ENCODE measurements at places on chromosomes 13 and 19. TPM values are rescaled to one million over a fixed set of nuclear protein-coding genes. Genes with fewer than 3 reads are reported as not detected.

DNA sequence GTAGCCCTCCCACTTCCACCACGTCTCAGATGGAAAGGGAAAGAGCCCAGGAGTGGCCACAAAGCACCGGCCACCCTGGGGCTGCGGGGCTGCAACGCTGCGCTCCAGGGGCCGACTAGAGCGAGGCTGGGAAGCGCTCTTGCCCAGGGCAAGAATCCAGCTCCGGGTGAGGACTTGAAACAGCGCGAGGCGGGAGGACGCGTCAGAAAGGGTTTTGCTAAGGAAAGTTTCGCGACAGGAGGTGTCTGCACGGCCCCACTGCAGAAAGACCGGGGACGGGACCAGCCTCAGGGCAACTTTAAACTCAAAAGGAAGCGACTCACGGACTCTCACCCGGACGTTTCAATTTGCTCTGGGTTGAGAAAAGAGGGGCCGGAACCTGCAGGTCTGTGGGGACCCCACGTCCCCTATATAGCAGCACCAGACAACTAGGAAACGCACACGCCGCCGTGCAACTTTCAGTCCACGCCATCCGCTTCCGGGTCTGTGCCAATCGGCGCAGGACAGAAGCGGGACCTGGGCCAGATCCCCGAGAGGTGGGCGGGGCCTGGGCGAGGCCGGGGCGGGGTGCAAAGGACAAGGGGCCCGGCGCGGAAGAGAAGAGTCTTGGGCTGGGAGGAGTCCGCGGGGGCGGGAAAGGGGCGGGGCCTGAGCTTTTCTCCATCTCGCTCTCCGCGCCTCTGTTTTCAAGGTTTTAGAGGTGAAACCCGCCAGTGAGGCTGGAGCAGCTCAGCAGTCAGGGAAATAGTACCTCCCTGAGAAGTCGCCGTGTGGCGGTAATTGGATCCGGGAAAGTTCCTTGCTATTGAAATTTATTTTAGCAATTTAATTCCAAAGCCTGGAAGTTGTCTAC lies at the start of gene ZNF816:
Gene ZNF816, minus strand, starts transcription at position 488 of the 853 bp plus-strand sequence. CDS start 6,792 bp downstream, outside the sequence.
- no peaks in the 10 kb centered on the region for H3K4me1 ChIP-seq
- peak; percentile 97 for DNase-seq
- H3K36me3 ChIP-seq, result no peaks in the 10 kb centered on the region
- H3K27me3 ChIP-seq, result no peaks in the 10 kb centered on the region

DNA sequence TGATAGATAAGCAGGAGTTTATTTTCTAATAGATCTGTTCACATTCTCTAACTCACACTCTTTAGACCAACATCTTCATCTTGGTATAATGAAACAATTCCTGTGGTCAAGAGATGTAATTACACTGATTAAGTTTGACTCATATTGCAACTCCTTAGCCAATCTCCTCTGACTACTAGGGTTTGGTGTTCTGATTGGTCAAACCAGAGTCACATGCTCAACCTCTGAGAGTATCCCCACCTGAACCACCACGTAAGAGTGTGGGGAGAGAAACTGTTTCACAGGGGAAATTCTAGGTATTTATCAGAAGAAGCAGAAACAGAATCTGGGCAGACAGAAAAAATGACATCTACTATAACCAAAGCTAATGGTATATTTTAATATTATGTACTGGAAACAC lies 42.4 kb downstream of the UQCRFS1 start:
- no peak overlapping the region for H3K4me3 ChIP-seq
- no peak overlapping the region for H3K27ac ChIP-seq
- no peaks in the 10 kb centered on the region for H3K4me1 ChIP-seq
- no peaks in the 10 kb centered on the region for H3K27me3 ChIP-seq

DNA sequence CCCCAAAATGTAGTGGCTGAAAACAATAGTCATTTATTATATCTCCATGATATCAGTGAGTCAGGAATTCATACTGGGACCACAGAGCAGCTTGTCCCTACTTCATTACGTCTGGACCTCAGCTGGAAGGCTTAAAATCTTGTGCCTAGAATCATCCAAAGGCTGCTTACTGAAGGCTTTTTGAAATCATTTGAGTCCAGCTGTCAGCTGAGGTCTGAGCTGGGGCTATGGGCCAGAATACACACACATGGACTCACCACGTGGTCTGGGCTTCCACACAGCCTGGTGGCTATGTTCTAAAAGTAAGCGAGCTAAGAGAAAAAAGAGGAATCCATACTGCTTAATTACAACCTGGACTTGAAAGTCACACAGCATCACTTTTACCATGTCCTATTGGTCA lies 209.2 kb downstream of the KCTD12 start:
- no peaks in the 10 kb centered on the region for H3K4me1 ChIP-seq
- no peaks in the 10 kb centered on the region for H3K27me3 ChIP-seq
- no peak for DNase-seq
- H3K27ac ChIP-seq, result no peak overlapping the region

GRCh38 chr13:39273953-39274738 lies 235.9 kb downstream of the NHLRC3 start:
- H3K36me3 ChIP-seq, result no peaks in the 10 kb centered on the region
- H3K27ac ChIP-seq, result no peak overlapping the region
- DNase-seq, result no peak
- H3K4me1 ChIP-seq, result peaks cover 14% of the 10 kb centered on the region
- no peaks in the 10 kb centered on the region for H3K27me3 ChIP-seq

DNA sequence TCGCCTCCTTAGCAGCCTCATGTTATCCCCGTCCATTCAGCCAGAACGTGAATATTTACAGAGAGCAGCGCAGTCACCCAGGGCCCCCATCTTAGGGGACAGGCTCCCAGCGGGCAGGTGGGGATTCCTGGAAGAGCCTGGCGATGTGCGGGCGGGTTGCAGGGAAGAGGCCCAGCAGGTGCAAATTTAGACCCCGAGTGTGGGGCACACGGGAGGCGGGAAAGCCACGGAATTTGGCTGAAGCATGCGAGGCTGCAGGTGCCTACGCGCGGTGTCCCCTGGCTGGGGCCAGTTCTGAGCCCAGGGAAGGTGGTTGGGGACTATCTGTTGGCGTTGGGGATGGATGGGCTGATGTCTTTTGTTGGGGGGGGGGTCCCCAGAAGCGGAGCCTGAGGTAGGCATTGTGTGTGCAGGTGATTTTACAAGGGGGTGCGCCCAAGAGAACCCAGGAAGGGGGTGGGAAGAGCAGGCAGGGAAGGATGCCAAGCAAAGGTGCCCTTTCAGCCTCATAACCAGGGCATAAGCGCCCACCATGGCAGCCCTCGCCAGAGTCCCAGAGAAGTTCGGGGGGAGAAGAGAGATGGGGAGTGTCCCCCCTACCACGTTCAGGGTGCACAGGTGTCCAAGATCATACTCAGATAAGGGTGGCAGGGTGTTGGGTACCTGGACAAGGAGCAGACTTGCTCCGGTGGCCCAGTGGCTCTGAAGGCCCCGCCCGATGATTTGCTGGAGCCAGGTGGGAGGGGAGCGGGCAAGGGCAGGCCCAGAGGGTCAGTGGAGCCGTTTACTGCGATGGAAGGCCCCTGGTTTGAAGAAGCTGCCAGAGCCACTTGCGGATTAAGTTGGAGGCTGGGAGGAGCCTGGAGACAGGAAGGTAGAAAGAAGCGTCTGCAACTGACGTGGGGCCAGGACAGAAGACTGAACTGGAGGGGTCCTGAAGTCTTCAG lies 1.2 kb downstream of the TPGS1 start:
- H3K4me1 ChIP-seq, result peaks cover 43% of the 10 kb centered on the region
- H3K4me3 ChIP-seq, result peak overlapping the region; percentile 99
- no peak overlapping the region for H3K27ac ChIP-seq
- H3K27me3 ChIP-seq, result no peaks in the 10 kb centered on the region

- no peak overlapping the region for H3K4me3 ChIP-seq
- no peaks in the 10 kb centered on the region for H3K36me3 ChIP-seq
- no peak overlapping the region for H3K27ac ChIP-seq
- peaks cover 7% of the 10 kb centered on the region for H3K4me1 ChIP-seq
- no peak for DNase-seq
- H3K27me3 ChIP-seq, result no peaks in the 10 kb centered on the region
Observed at GRCh38 chr19:57276430-57276829, 3.9 kb upstream of the ZNF460 start.

IGFL4 gene
- not detected for total RNA-seq
